Activated naive CD8-positive, alpha-beta T cell treated with anti-CD3 and anti-CD28 coated beads, Interleukin-2, amount 50 U/mL, for 24 hours (primary cell): ENCODE measurements at places on chromosomes 16 and 17.
A peak's percentile ranks its signal among the peaks of the same experiment; 100 is the strongest.

GRCh38 chr16:73891129-73891542 lies 405.5 kb upstream of the PSMD7 start:
- no peak for DNase-seq

GRCh38 chr17:72699545-72699944 lies 392.9 kb downstream of the SLC39A11 start:
- DNase-seq: no peak

- DNase-seq: no peak
These were observed 44.8 kb downstream of the CPPED1 start for GRCh38 chr16:12758670-12759558.

DNA sequence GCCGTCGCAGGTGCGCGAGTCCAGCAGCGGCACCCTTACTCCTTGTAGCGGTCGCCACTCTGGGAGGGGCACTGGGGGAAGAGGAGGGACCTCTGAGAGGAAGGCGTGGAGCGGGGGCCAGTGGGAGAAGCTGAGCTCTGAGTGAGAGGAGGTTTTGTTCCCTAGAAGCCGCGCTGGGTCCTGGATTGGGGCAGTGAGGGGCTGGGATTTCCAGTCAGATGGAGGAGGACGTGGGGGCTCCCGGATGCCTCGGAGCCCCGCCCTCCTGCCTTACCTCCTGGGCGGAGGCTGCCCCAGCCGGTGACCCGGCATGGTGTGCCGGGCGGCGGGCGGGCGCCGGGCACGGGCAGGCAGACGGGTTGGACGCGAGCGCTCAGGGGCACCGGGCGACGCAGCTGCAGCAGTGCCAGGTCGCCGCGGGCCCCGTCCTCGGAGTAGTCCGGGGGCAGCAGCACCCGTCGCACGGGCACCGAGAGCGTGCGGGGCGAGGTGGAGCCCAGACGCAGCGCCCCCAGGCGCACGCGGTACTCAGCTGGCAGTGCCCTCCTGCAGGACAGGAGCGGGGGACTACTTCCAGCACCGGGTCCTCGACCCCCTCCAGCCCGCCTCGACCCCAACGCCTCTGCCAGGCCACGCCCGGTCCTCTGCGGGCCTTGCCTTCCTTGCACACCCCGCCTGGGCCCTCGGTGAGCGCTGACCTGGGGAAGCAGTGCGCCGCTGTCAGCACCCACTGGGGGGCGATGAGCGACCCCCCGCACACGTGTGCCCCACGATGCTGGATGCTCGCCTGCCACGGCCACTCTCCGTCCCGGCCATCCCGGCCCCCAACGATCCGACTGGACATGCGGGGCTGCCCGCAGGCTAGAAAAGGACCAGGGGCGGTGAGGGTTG lies 2.0 kb downstream of the PRSS33 start:
- DNase-seq: peak; percentile 52

- no peak for DNase-seq
These were observed 42.1 kb downstream of the ITGAM start for GRCh38 chr16:31301708-31302400.

DNA sequence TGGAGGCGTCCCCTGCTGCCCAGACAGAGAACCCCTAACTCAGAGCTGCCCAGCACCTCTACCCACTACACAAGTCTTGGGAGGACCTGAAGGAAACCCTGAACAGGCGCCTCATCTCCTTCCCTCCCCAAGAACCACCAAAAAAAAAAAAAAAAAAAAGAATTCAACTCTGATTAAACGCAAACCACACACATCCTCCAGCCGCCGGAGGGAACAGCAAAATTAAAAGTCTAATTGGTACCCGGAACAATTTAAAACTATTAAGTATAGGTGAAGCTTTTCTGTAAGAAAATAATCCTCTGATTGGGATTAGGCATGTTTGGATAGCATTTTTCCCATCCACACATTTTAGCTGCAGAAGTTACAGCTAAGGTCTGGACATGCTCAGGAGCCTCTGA lies 202.7 kb downstream of the ZNF423 start:
- no peak for DNase-seq

GRCh38 chr17:16363749-16364536 lies 10.7 kb upstream of the CENPV start:
- peak; percentile 78 for DNase-seq

GRCh38 chr16:17555176-17555575 lies 84.4 kb upstream of the XYLT1 start:
- no peak for DNase-seq

DNA sequence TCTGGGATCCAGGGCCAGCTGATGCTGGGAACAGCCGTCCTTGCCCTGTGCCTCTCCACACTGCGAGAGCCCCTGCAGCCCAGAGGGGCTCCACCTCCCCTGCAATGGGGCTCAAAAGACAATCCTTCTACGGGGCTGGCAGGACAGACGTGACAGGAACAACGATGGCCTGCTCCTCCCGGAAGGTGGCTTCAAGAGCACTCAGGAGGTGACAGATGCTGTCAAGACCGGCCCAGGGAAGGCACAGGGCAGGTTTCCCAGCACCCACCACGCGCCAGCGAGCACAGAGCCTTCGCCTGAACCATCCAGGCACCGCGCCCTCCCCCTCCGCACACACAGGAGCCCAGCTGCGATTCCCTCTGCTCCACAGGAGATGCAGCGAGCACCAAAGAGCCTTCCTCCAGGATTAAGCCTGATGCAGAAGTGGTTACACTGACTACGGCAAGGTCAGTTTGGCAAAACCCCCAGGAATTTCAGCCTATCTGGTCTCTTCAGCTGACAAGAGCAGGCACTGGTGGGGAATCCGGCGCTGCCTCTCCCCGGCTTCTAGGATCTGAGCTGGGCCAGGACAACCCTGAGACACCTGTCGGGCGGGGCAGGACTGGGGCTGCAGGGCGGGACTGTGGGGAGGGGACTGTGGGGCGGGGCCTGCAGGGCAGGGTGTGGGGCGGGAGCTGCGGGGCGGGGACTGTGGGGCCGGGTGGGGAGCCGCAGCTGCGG lies 103.4 kb downstream of the ZNF778 start:
- DNase-seq: no peak

DNA sequence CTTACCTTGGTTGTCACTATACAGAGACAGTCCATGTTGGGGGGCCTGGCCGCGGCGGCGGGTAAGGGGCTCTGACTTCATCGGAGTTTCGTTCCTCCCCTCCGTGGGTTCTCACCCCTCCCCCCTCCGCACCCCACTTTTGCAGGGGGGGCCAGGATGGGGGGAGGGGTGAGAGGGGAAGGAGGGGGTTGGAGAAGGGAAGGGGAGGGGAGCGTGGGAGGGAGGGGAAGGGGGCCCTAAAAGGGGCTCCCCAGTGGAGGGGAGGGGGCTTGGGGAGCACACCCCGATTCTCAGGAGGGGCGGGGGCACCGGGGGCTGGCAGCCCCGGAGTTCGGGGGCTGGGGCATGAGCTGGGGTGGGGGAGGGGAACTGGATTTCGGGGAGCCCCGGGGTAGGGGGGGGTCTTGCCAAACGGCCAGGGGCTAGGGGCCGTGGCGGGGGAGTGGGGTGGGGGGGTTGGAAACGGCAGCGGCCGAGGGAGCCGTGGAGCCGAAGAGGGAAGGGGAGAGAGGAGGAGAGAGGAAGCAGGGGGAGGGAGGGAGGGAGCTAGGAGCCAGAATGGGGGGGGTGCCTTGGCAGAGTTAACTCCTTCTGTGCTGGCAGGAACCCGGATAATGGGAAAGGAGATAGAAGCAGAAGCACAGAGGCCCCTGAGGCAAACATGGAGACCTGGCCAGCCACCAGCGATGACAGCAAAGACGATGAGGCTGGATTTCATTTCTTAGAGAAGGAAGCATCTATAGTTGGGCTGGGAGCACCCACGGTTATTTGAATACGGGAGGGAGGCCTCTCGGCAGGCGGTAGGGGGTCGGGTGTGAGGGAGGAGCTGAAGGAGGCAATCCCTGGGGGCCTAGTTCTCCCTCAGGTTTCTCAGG lies 2.3 kb downstream of the DLG4 start:
- DNase-seq: peak; percentile 40

DNA sequence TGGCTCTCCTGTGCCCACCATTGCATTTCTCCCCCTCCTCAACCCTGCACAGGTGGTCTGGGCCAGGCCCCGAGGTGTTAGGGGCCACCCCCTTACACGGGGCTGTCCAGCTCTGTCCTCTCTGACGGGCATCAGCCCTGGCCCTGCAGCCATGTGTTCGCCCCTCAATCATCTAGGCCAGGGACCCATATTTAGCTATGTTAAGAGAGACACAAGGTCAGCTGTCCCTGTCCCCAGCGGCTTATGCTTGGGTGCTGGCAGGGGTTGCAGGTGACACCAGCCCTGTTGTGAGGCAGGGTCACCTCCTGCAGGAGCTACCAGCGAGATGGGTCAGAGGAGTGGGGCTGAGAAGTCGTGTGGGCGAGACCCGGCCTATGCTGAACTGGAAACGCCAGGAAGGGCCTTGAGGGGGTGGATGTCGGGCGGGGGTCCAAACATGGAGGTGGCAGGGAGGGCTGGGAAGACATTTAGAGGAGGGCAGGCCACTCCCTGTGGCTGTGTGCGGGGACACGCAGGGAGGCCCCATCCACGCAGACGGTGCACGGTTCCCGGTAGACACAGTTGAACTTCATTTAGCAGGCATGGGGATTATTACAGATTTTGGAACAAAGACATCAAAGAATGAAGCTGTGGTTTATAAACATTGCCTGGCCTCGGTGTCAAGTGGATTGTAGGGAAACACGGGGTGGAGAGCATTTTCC lies 133.2 kb upstream of the CHMP6 start:
- DNase-seq: no peak

DNA sequence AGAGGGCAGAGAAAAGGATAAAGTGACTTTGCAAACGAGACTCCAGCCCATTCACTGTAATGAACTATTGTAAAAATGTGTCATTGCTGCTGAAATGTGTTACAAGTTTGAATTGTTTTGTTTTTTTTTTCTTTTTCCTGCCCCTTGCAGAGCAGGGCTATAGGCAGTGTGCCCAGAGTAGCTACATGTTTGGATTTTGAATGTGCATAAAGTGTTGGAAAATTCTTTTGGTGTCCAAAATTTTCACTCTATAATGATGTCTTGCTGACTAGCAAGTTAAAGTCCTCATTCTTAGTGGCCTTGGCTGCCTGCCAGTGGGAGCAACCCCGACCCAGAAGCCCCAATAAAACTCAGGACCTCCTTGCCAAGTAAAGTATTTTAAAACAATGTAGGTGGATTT lies 66.5 kb downstream of the IGF2BP1 start:
- DNase-seq: no peak

- DNase-seq: no peak
These were observed 22.1 kb upstream of the GSG1L start for GRCh38 chr16:28085389-28086171.

DNA sequence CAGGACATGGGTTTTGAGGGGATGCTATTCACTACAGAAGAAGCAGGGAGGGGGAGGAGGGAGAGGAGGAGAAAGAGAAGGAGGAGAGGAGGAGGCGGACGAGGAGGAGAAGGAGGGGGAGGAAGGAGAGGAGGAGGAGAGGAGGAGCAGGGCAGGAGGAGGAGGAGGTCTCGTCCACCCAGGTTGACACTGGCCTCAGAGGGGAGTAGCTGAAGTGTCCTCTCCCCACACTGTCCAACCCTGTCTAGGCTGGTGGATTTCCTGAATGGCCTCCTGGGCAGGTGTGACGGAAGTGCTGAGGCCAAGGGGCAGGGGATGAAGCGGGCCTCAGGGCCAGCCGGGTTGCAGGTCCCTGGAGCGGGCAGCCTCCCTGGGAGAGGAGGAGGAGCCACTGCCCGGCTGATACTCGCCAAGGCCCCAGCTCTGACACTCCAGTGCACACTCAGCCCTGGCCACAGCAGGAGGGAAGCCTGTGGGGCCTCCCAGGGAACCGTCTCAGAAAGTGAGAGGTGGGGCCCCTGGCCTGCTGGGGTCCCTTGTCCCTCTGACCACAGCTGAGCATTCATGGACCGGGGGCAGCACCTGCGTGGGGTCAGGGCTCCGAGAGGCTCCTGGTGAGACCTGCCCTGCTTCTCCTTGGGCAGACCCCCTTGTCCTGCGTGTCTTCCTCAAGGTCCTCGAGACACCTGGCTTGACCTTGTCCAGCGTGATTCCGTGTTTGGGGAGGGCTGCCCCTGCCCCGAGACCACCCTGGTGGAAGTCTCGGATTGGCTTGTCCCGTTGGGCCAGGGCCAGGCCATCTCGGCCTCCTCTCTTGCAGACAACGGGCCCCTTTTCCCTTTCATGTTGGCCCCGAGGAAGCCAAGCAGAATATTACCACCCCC lies 200.6 kb upstream of the CIBAR2 start:
- no peak for DNase-seq

DNA sequence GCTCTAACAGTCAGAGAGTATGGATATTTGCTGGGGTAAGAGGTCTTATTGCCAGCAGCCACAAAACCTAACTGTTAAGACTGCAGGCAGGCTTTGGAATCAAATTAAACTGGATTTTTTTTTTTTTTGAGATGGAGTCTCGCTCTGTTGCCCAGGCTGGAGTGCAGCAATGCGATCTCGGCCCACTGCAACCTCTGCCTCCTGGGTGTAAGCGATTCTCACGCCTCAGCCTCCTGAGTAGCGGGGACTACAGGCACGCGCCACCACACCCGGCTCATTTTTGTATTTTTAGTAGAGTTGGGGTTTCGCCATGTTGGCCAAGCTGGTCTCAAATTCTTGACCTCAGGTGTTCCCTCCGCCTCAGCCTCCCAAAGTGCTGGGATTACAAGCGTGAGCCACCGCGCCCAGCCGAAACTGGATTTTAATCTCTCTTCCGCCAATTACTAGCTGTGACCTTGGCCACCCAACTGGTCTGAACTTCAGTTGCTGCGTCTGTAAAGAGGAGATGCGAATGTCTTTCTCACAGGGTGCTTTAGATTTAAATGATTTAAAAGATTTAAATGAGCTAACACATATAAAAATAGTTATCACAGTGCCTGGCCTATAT lies 842 bp downstream of the MRPL10 start:
- DNase-seq: no peak

DNA sequence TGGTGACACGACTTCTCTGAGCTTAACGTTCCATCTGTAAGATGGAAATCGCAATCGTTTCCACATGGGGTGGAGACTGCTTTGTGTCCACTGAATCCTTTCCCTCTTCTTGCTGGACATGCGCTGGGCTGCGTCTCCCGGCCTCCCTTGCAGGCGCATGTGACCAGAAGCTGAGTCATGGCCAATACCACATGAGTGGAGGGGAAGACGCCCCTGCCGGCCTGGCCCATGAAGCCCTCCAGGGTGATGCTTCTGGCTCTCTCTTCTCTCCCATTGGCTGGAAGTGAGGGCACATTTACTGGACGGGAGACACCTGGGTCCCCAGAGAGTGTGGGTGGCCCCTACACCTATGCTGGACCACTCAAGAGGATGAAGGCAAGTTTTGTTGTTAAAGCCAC lies 71.1 kb downstream of the DYNLRB2 start:
- DNase-seq: no peak

DNA sequence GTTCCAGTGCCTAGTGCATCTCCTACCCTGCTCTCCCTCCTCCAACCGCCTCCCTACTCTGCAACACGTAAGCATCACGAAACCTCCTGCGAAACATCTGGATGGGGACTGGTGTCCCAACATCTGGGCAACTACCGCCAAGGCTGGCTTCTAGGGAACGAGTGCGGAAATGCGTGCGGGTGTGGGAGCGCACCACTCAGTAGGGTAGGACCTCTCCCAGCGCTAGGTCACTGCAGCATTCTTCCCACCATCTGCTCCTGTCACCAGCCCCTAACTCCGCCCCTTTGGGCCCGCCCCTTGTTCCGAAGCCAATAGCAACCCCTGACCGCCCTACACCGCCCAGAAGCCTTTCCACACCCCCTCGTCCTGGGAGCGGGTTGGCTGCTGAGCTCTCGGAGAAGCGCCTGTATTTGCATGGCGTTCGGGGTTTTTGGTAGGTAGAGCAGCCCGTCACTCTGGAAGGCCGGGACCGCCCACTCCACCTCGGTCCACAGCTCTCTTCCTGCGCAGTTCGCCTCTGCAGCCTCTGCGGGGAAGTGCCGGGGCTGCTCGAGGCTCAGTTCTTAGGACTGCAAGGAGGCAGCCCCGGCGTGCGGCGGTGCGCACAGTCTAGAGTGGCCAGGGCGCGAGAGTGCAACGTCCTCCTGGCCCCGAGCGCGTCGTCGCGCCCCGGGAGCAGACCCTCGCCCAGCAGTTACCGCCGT lies at the start of gene HS3ST3B1:
Gene HS3ST3B1 (plus strand): TSS at position 507 of the 704 bp plus-strand sequence. CDS start 438 bp downstream, outside the sequence.
- peak; percentile 99 for DNase-seq
